Adrenal gland (tissue), 19 donors: ENCODE measurements at places on chromosomes 2 and 18. TPM values are rescaled to one million over a fixed set of nuclear protein-coding genes. Genes with fewer than 3 reads are reported as not detected.

C1QL2 gene
- polyA plus RNA-seq, result not detected

TACR1 gene
- polyA plus RNA-seq, result 0.15 TPM

LIPG gene
- 1.2 TPM for polyA plus RNA-seq

ALLC gene
- polyA plus RNA-seq, result 2.8 TPM

CIDEA gene
- polyA plus RNA-seq, result 0.80 TPM

PJVK gene
- polyA plus RNA-seq, result 19.6 TPM

KLHL41 gene
- polyA plus RNA-seq, result 0.18 TPM

MYCN gene
- 0.88 TPM for polyA plus RNA-seq

RESP18 gene
- not detected for polyA plus RNA-seq

RBKS gene
- polyA plus RNA-seq, result 19.1 TPM

CCDC85A gene
- polyA plus RNA-seq, result 0.32 TPM

EIF2B4 gene
- polyA plus RNA-seq, result 55.3 TPM

GPR55 gene
- not detected for polyA plus RNA-seq

ACVR1C gene
- polyA plus RNA-seq, result 0.72 TPM

DPY30 gene
- 84.5 TPM for polyA plus RNA-seq

ST8SIA5 gene
- 18.4 TPM for polyA plus RNA-seq

DNAJB2 gene
- 145 TPM for polyA plus RNA-seq

SMAD2 gene
- 163 TPM for polyA plus RNA-seq

APCDD1 gene
- polyA plus RNA-seq, result 13.1 TPM

VSNL1 gene
- 13.0 TPM for polyA plus RNA-seq

L3MBTL4 gene
- polyA plus RNA-seq, result 3.9 TPM

IL36RN gene
- not detected for polyA plus RNA-seq

SCN1A gene
- 0.11 TPM for polyA plus RNA-seq

IMPACT gene
- 21.4 TPM for polyA plus RNA-seq

TUBB8B gene
- not detected for polyA plus RNA-seq

ARHGEF4 gene
- 6.8 TPM for polyA plus RNA-seq

PXDN gene
- 8.5 TPM for polyA plus RNA-seq

MC4R gene
- polyA plus RNA-seq, result not detected

KIF5C gene
- 18.8 TPM for polyA plus RNA-seq

C2orf78 gene
- not detected for polyA plus RNA-seq

PLEK gene
- polyA plus RNA-seq, result 7.4 TPM

LYPD6 gene
- polyA plus RNA-seq, result 0.16 TPM

CYTIP gene
- 3.9 TPM for polyA plus RNA-seq

TNFAIP6 gene
- 0.20 TPM for polyA plus RNA-seq

REG1B gene
- 5.1 TPM for polyA plus RNA-seq

FEV gene
- polyA plus RNA-seq, result 3.5 TPM

HRH4 gene
- polyA plus RNA-seq, result 0.05 TPM

C2orf80 gene
- not detected for polyA plus RNA-seq

C2orf66 gene
- 0.57 TPM for polyA plus RNA-seq

GCG gene
- not detected for polyA plus RNA-seq

POTEI gene
- polyA plus RNA-seq, result not detected

RAPGEF4 gene
- 60.3 TPM for polyA plus RNA-seq

TLX2 gene
- 22.8 TPM for polyA plus RNA-seq

IL1R2 gene
- 6.7 TPM for polyA plus RNA-seq

MAL gene
- polyA plus RNA-seq, result 1.2 TPM

HOXD8 gene
- 14.4 TPM for polyA plus RNA-seq

AKAIN1 gene
- 0.61 TPM for polyA plus RNA-seq

SKOR2 gene
- not detected for polyA plus RNA-seq

CDKL4 gene
- polyA plus RNA-seq, result 0.57 TPM

M1AP gene
- 0.84 TPM for polyA plus RNA-seq
